NCI-H1930 (cell line): ENCODE measurements at places on chromosomes 12 and 14.

DNA sequence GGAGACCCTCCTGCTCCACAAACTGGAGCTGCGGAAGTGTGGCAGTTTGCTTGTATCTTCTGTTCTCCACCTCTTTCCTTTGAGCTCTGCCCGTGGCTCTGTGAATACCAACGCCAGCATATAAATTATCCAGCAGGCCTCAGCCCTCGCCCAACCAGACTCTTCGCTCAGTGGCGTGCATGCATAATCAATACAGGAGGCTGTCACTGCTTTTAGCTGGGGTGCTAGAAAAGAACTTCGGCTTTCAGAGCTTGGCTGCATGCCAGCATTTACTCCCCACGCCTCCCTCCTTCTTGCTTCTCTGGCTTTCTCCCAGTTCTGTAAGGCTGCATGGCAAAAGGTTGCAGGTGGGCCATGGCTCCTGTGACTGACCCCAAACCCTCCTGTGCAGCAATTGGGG lies 26.9 kb downstream of the NRXN3 start:
- no peak for DNase-seq

DNA sequence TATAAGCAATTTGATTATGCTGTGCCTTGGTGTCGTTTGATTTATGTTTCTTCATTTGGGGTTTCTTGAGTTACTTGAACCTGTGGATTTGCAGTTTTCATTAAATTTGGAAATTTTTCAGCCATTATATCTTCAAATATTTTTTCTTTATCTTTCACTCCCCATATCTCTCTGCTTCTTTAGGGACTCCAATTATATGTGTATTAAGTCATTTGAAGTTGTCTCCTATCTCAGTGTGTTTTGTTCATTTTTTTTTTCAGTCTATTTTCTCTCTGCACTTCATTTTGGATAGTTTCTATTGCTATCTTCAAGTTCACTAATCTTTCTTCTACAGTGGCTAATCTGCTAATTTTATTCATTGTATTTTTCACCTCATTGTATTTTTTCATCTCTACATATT lies 29.4 kb upstream of the RTRAF start:
- DNase-seq: no peak

GRCh38 chr12:94098466-94098865 lies 49.9 kb upstream of the PLXNC1 start:
- DNase-seq: no peak

DNA sequence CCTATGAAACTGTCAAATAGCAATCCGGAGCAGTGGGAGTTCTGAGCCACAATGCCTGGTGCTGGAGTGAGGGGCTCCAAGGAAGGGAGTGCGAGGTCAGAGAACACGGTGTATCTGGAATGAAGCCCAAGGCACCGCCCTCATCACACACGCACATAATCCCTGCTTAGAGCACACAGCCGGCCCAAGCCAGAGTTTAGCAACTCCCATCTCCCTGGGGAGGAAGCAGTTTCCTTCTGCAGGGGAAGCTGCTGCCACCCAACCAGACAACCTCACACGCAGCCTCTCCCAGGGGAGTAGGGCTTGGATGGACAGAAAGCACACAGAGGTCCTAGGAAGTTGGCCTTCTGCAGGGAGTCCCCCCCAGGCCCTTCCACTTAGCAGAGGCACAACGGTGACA lies 31.3 kb downstream of the ACTN1 start:
- no peak for DNase-seq

GRCh38 chr12:85423947-85424346 lies 143.9 kb downstream of the ALX1 start:
- DNase-seq: no peak

GRCh38 chr14:85549697-85550096 lies 19.8 kb downstream of the FLRT2 start:
- DNase-seq: no peak

- DNase-seq: no peak
These were observed 715 bp downstream of the CACNB3 start for GRCh38 chr12:48818831-48819590.

DNA sequence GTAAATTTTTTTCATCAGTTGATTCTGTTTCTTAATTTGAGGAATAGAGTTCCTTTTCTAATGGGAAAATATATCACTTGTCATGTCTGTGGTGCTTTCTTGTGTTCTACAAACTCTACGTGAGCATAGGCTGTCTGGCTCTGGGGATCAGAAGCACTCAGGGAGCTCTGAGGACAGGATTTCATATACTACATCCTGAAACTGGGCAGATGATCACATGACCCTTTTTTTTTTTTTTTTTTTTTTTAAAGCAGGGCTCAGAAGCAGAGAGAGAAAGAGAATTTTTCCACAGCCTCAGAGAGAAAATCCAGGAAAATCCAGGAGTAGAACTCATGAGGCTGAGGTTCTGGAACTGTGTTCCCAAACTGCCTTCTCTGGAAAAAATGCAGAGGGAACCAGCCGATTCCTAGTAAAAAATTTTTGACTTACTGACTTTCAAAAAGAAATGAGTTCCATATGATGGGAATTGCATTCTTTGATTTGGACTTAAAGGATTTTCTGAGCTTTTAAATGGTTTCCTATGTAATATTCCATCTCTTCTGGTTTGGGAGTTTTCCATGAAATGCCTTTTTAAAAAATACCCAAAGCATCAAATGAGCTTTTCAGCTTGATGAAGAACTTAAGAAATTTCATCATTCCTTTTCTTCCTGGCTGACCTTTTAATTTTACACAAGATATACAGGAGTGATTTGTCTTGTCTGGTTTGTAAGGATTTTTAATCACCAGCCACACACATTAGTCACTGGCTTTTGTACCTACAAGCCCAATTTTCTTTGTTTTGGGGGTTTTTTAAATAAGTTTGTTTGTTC lies 183.1 kb upstream of the HIF1A start:
- no peak for DNase-seq

- DNase-seq: no peak
These were observed 8.1 kb downstream of the AVIL start for GRCh38 chr12:57810450-57810849.

DNA sequence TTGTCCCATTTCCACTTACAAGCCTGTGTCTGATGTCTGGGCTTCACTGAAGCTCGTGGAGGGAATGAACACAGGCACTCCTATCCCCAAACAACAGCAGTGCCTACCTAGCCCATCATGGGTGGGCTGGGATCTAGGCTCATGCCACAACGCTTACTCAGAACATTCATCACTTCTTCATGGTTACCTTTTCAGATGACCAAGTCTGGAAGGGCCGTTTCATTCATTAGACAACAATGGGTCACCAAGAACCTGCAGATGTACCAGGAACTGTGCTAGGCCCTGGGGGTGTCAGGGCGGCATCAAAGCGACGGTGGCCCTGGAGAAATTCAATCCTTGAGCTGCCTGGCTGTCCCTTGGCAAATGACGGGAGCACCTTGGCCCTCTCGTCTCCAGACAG lies 64.9 kb upstream of the FZD10 start:
- no peak for DNase-seq

DNA sequence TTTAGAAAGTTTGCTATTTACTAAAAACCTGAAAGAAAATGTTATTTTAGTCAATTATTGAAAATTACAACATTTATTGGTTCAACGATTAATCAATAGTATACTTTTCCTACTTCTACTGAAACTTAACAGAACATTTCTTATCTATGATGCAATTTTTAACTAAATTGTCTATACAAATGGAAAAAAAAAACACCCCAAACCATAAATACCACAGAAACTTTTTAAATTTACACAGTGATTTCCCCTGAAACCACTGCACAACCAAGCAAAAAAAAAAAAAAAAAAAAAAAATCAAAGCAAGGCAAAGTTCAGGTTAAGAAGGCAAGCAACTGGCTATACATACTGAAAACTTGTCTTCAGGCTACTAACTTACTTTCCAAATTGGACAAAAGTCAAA lies 71.9 kb upstream of the POC1B start:
- DNase-seq: no peak

DNA sequence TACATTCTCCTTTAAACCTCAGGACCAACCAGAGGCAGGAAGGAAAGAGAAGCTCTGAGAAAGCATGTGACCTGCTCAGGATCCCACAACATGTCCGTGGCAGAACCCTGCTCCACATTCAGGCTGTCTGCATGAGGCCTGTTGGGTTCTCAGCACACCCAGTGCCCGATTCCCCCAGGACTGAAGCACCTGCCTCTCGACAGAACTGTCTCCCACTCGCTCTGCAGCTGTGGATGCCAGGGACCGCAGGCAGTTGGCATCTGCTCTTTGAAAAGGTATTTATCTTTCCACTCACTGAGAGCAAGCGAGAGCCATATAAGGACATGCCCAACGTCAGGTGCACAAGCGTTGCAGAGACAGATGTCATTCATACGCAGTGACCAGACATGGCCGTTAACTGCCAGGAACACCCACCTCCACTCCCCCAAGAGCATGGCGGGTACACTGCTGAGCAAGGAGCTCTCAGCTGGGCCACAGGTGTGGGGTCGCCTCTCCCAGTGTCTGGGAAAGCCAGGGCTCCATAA lies 18.9 kb downstream of the PITPNM2 start:
- no peak for DNase-seq

DNA sequence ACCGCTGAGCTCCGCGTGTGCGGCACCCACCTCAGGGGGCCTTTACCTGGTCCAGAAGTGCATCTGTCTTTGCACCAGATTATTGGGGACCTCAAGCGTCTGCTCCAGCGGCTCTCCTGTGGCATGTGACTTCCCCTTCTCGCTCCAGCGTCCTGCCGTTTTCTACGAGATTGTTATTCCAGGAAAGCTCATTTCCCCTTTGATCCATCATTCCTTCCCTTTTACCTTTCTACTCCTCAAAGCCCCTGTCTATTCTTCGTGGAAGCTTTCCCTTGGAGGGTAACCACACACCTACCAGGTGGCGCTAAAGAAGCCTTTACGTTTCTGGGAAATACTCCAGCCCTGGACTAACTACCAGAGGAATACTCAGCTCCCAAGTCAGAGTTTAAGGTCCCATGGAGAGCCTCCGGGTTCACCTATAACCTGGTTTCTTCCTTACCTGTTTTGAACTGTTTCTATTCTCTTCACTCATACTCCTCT lies 1.5 kb downstream of the FKBP4 start:
- DNase-seq: no peak

GRCh38 chr14:64060199-64060545 lies 207.4 kb downstream of the SYNE2 start:
- no peak for DNase-seq

- DNase-seq: no peak
These were observed 23.2 kb downstream of the GALNT9 start for GRCh38 chr12:132305991-132306884.

DNA sequence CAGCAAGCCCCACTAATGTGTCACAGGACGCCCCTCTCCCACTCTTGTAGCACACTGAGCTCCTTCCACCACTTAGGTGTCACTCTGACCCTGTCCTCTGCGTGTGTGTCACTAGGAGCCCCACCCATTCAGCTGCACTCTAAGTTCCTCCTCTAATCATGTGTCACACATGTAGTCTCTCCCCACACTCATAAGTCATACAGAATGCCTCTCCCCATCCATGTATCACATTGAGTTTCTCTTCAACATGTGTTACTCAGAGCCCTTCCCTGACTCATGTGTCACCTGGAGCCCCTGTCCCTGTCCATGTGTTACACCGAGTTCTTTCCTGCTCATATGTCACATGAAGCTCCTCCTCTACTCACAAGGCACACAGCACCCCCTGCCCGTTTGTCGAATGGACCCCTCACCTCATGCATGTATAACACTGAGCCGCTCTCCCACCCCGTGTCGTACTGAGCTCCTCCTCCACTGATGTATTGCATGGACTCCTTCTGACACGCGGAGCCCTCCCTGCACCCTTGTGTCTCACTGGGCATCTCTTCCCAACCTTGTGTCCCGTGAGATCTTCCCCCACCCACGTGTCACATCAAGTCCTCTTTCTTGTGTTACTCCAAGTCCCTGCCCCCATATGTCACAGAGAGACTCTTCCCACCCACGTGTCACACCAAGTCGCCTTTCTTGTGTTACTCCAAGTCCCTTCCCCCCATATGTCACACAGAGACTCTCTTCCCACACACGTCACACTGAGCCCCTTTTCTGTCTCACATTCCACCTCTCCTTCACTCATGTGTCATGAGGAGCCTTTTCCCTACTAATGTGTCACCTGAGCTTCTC lies 31.0 kb downstream of the RTL1 start:
- no peak for DNase-seq

DNA sequence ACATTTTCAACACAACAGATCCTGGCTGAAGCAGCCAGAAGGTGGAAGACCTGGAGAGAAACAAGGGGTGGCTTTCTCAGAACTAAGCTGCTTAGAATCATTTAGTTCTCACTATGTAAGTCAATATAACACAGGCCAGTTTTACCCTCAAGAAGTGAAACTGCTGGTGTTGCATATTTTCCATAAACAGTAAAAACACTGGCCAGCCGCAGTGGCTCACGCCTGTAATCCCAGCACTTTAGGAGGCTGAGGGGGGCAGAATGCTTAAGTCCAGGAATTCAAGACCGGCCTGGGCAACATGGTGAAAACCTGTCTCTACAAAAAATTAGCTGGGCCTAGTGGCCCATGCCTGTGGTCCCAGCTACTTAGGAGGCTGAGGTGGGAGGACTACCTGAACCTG lies 11.6 kb downstream of the STX2 start:
- no peak for DNase-seq

DNA sequence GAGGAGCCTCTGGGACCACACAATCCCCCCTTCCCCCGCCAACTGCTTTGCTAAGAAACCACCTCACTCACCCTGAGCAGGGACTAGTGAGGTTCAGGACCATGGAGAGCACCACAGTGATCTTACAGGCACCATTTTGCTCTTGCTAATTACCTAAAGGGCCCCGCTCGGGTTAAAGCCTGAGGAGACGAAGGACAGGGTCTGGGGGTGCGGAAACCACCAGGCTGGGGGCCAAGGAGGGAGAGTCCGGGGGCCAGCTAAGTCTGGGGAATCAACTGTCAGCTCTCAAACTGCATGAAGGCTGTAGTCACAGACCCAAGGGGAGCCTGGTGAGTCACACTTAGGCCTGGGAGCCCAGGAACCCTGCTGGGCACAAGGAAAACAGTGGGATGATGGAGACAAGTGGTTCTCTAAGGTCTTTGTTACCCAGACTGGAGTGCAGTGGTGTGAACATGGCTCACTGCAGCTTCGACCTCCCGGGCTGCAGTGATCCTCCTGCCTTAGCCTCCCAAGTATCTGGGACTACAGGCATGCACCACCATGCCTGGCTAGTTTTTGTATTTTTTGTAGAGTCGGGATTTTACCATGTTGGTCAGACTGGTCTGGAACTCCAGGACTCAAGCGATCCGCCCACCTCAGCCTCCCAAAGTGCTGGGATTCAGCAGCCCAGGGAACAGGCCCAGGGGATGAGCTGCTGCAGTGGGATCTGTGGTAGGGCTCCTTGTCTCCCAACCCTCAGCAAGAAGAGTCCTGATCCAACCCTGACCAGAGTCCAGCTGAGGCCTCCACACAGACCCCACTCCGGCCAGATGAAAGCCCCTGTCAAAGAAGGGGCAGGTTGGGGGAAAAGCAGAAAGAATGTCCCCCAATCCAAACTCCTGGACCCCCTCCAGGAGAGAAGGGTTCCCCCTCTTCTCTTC lies 98.8 kb downstream of the CALM1 start:
- DNase-seq: no peak

DNA sequence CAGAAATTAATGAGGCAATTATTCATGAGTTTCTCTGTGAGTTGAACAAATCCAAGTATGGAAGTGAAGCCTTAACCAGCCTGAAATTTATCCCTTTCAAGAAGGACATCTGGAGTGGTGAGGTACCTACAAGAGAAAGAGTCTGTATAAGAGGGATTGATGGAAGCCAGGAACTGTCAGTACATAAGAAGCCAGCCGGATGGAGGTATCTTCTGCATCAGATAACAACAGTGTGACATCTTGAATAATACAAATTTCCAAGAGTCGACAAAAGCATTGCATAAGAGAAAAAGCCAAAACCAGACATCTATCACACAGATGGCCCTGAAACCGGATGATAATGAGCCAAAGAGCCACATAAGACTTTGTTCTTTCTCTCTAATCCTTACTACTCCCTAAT lies 781.2 kb downstream of the FLRT2 start:
- DNase-seq: no peak

- no peak for DNase-seq
These were observed 4.0 kb downstream of the CLEC1A start for GRCh38 chr12:10094646-10095395.
